ENCODE measurements at places on chromosomes 1 and 21.

DNA sequence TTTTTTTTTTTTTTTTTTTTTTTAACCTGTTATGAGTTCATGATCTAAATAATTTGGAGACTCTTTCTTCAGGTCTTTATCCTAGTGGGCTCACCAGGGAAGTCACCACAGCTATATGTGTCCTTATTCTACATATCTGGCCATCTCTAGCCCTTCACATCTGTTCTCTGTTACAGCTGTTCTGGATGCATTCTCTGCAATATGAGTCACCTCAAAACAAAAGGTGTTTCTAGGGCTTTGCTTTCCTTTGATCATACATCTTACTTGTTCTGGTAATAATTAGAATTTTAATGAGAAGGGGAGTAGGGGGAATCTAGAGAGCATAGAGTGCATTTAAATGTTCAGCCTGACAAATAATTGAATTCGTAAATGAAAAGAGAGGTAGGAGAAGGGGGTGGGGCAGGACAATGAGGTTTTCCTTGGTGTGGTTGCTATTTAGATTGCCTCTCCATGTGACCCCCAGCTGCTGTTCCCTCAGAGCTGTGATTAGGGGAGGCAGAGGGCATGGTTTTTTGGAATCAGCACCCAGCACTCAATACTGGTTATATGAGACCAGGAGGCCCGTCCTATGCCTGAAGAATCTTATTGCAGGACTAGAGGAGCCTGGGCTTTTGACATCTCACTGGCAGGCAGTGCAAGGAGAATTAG is 8.0 kb downstream of the SYT6 start:
- no peak for DNase-seq

DNA sequence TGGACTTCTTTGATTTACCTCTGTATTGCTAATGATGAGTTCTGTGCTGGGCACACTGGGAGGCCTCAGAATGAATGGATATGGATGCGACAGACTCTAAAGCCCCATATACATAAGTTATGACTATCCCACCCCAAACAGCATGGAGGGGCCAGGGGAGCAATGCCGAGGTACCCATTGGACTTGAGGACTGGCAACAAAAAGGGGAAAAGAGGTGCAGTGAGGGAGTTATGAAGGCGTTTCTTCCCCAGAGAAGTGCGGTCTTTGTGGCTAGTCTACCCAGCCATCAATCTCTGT is 15.2 kb upstream of the CDCA8 start:
- DNase-seq = no peak

GRCh38 chr1:158227904-158228623 is 26.2 kb upstream of the CD1A start:
- no peak for DNase-seq

- no peak for DNase-seq
Measured at GRCh38 chr1:62342270-62342669, 23.0 kb upstream of the KANK4 start.

- peak; percentile 58 for DNase-seq
Measured at GRCh38 chr1:197356723-197357533, 88.9 kb downstream of the CRB1 start.

DNA sequence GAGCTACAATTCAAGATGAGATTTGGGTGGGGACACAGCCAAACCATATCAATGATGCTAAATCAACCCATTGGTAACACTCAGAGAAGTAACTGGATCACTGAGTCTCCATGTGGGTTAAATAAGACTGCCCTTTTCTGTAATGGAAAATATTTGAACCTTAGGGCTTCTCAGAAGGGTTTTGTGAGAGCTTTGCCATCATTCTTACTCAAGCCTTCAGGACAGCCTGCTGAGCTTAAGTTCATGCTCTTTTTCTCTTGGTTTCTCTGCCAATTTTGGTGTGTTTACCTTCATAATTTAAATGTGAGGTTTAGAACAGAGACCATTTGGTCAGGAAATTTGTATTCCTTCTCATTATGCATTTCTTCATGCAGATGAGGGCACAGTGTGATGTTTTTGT is 74.7 kb downstream of the DISC1 start:
- DNase-seq = no peak

Measured in IMR-90 (cell line).